SHP77 treated with DMSO at 0.1 percent for 48 hours (cell line): ENCODE measurements at places on chromosomes 16 and 17.

GRCh38 chr17:76243826-76244679 lies 3.8 kb upstream of the RNF157 start:
- DNase-seq, result no peak

- DNase-seq, result no peak
These were observed 335 bp downstream of the TMEM11 start for GRCh38 chr17:21213638-21214014.

GRCh38 chr17:48564188-48565021 lies 13.7 kb downstream of the HOXB4 start:
- DNase-seq, result no peak

DNA sequence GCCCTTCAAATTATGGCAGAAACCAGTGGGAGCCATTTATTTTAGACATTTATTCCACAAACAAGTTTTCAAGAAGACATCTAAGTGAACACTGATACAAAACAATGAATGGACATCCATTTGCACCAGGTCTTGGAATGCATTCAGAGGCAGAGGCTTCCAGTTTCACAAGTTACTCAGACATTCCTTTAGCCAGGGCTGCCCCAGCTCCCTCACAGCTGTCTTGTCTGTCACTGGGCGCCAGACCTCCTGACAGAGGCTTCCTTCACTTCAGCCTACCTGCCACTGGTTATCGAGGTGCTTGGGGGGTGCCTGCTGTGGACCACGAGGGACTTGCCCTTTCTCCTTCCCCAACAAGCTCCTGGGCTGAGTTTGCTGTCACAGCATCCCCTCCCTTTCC lies 19.2 kb downstream of the AQP8 start:
- no peak for DNase-seq

DNA sequence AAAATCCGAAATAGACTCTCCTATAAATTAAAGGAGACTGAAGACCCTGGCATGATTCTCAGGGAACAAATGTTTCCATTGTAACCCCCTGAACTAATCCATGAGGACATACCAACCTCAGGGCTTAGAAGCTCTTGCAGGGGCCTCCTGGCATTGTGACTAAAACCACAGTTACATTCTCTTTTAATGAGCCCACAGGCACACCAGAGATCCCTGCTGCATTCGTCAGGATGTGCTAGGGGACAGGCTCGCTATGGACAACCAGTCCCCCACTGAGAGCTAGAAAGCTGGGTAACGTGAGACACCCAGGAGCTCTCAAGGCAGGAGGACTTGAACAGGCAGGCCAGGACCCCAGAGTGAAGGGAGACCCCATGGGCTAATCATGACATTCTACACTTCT lies 140.6 kb upstream of the TNRC6C start:
- no peak for DNase-seq

GRCh38 chr17:66576473-66576872 lies 258.4 kb upstream of the CACNG5 start:
- DNase-seq, result no peak

GRCh38 chr16:83727018-83727417 lies 80.8 kb upstream of the HSBP1 start:
- DNase-seq, result no peak

DNA sequence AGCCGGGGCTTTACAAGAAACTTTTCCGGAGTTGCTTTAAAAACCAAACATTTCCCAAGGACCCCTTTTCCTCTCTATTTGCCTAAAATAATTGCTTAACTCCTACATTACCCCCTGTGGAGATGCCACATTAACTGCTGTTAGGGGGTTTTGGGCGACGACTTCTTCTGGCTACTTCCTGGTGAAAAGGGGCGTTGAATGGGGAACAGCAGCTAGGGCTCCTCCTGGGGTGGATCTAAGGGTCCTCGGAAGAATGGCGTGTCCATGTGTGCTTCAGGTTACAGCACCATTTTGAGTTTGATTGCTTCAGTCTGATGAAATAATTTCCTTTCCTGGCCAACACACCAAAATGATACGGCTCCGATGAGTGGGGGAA lies 22.0 kb downstream of the ABCC1 start:
- DNase-seq, result no peak

DNA sequence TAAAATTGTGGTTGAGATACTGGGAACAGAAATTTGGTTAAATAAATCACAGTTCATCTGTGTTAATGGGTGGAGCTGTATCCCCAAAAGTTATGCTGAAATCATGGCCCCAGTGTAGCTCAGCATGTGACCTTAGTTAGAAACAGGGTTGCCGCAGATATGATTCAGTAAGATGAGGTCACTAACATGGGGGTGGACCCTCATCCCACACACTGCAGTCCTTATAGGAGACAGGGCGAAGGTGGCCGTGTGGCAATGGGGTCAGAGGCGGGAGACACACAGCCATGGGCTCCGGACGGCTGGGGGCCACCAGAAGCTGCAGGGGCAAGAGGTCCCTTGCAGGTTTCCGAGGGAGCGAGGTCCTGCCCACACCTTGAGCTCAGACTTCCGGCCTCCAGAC lies 10.7 kb downstream of the GALNS start:
- no peak for DNase-seq

DNA sequence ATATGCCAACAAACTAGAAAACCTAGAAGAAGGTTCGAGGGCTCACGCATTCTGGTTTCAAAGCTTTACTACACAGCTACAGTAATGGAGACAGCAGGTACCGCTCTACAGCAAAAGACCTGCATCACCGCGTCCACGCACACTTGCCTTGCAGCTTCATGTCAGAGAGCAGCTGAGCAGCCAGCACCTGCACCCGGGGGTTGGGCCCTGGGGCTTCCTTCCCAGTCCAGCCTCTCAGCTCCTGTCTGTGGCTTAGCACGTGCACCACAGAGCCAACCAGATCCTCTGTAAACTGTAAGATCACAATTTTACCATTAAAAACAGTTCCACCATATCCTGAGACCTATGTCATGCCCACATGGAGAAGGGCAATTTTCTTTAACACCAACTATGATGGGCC lies 15.3 kb downstream of the MEAK7 start:
- DNase-seq, result no peak

DNA sequence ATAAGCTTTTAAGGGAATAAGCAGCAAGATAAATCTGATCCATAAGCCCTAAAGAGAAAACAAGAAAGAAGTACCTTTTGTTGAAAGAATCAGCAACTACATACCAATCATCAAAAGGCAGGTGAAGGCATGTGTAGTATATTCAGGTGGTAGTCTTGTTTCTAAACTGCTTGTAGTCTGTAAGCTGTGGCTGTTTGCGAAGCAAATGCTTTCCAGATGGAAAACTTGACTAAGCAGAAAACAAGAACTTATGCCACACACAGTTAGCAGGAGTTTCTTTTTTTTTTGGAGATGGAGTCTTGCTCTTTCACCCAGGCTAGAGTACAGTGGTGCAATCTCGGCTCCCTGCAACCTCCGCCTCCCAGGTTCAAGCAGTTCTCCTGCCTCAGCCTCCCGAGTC lies 5.7 kb downstream of the CBX1 start:
- no peak for DNase-seq

GRCh38 chr17:77962348-77962747 lies 3.8 kb downstream of the TNRC6C start:
- no peak for DNase-seq

DNA sequence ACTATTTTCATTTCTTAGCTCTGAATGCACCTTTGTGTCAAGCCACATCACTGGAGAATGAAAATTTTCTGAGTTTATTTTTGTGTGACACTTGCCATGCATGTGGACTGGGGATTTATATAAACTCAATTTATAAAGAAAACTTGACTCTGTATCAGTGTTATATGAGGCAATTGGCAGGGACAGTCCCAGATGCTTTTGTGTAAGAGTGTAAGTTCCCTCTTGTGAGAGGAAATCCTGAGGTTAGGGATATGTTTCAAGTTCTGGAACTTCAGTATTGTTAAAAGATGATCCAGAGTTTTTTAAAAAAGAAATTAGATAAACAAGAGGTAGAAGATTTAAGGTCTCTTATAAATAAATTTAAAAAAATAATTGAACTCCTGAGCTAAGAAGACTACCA lies 10.9 kb upstream of the CCL8 start:
- no peak for DNase-seq

DNA sequence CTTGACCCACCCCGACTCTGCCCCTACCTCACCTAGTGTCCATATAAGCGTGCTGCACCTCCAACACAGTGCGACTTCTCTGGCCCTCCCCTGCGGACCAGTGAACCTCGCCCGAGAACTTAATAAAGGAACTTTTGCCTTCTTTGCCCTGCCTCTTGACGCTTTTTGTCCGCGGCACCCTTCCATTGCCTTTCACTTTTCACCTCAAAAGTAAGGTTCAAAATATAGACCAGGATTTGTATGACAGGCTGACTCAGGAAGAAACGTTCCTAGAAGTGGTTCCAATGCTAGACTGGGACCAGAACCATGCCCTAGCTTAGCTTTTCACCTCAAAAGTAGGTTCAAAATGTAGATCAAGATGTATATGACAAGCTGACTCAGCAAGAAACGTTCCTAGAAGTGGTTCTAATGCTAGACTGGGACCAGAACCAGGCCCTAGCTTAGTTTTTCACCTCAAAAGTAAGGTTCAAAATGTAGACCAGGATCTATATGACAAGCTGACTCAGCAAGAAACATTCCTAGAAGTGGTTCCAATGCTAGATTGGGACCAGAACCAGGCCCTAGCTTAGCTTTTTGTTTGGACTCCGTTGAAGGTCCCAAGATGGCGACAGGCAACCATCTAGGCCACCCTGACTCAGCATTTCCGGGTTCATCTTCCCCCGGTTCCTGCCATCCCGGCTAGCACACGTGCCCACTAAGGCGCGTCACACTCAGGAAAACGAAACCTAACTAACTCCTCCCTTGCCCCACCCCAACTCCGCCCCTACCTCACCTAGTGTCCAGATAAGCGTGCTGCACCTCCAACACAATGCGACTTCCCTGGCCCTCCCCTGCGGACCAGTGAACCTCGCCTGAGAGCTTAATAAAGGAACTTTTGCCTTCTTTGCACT lies 51.0 kb upstream of the TMEM97 start:
- no peak for DNase-seq

DNA sequence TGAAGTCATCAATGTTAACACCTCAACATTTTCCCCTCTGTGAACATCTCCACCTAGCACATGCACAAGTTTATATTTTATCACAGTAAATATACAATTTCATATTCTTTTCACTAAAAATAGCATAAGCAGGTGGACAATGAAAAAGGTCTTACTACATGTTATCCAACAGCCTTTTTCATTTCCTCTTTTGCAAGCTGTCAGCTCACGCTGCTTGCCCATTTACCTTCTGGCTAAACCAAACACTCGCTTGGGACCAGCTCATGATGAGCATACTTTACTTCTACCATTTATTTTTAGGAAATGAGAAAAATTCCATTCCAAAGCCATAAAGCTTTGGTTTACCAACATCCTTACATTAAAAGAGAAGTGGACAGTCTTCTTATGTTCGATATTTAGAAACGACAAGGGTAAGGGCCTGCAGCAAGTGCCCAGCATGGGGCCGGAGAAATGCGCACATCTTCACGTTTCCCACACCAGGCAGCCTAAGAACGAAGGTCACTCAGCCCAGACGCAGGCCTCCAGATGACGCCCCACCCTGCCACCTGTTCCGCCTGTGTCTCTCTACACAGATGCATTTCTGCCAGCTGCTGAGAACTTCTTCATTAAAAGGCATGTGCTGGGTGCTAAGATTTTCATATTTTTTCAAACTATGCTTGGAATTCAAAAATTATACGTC lies 13.9 kb downstream of the SNN start:
- DNase-seq, result no peak

DNA sequence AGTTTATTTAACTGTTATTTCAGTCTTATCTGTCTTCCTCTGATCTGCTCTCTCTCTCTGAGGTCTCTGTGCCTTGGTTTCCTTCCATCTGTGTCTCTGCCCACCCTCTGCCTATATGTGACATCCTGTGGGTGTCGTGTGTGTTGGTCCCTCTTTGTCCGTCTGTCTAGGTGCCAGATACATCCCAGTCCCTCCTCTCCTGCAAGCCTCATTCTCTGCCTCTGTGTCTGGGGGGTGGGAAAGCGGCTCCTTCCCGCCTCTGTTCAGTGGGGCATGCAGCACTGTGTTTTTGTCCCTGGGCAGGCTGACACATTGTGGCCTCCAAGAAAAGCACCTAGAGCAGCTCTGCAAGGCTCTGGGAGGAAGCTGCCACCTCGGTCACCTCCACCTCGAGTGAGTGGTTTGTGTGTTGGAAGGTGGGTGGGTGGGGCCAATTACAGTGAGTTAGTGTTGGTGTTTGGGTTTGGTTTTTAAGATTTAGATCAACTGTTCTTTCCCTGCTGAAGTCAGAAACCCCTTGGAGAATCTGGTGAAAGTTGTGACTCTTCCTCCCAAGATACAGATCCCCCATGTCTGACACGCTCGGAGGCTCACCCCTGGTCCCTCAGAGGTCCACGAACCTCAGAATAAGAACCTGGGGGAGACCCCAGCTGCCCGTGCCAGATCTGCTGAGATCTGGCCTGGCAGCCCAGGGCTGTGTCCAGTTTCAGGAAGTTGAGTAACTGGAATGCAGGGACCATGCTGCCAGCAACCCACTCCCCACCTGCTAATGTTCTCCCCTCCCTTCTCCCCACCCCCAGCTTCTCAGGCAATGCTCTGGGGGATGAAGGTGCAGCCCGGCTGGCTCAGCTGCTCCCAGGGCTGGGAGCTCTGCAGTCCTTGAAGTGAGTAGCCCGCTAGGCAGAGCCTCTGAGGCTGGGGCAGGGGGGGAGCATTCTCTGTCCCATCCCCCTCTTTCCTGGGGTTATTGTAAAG lies 50.9 kb upstream of the CPNE2 start:
- DNase-seq, result no peak

GRCh38 chr16:2386990-2387389 lies 42.3 kb upstream of the CCNF start:
- peak; percentile 74 for DNase-seq

DNA sequence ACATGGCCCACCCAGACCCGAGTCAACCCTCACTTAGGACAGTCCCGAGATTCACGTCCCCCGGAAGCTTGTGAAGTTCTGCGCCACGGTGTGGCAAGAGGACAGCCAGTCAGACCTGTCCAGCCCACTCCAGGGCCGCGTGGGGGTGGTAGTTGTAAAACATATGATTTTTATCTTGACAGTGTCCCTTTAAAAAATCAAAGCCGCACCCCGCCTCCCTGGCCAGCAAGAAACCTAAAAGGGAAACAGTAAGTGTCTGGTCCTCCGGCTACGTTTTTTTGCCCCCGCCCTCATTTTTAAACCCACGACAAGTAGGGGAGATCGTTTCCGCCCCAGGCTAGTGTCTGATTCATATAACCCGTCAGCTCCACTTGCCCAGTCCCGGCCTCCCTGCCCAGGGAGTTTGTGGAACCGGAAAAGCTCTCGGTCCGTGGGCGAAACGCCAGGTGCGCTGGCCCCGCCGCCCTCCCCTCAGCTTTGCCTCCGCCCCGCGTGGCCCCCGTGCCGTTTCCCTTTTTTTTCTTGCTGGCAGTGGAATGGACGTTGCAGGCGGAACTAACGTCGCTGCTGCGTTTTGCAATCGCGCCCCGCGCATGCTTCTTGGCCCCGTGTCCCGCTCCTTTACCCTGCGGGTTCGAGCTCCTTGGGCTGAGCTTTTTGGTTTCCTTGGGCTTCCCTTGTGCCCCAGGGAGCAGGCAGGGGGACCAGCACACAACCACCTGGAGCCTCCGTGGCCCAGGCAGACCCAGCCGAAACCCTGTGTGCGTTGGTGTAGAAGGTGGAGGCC lies 13.3 kb upstream of the NUDT16L1 start:
- DNase-seq, result no peak
